Dermis blood vessel endothelial cell (primary cell): ENCODE measurements at places on chromosomes 5 and 9. TPM values are rescaled to one million over a fixed set of nuclear protein-coding genes. Genes with fewer than 3 reads are reported as not detected.

Gene HBEGF
- total RNA-seq, result 30.6 and 33.4 TPM in 2 replicates

Gene FPGS
- total RNA-seq, result 64.2 and 93.8 TPM in 2 replicates

Gene INSL4
- total RNA-seq, result not detected in 2 replicates

Gene SHISAL2B
- total RNA-seq, result not detected in 2 replicates

Gene NMUR2
- not detected in 2 replicates for total RNA-seq

Gene C9orf153
- 0.14 TPM in 1 of 2 replicates, not detected in the other for total RNA-seq

Gene REEP2
- total RNA-seq, result 0.68 and 1.5 TPM in 2 replicates

Gene ENTPD2
- not detected in 2 replicates for total RNA-seq

Gene SLC6A18
- not detected in 2 replicates for total RNA-seq

Gene SQSTM1
- total RNA-seq, result 644 and 1,006 TPM in 2 replicates

GRCh38 chr9:37968228-37968701 lies 64.3 kb upstream of the SLC25A51 start:
- peak; percentile 30 for DNase-seq

DNA sequence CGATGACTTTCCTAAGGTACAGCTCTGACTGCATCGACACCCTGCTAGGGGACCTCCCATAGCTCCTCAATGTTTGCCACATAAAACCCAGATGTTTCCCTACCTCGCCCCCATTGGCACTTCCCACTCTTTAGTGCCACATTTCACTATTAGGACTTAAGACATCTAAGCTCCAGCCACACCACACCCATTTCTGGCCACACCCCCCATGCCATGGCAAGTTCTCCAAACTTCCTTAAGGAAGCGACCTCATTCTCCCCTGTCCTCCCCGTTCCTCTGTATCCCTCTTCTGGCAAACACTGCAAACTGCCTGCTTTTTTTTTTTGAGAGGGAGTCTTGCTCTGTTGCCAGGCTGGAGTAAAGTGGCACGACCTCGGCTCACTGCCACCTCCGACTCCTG lies 62.9 kb downstream of the USP20 start:
- DNase-seq, result peak; percentile 50

DNA sequence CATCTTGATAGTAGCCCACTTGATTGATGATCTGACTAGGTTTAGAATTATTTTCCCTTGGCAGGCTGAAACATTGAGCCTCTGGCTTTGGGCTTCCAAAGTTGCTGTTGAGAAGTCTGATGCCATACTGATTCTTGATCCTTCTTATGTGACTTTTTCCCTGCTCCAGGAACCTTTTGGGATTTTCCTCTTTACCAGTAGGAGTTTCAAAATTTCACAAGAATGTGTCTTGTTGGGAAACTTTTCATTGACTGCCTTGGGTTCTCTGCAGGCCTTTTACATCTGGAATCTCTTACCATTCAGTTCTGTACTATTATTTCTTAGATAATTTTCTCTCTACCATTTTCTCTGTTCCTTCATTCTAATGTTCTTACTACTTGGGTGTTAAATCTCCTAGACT lies 20.0 kb downstream of the STC2 start:
- DNase-seq, result no peak

- no peak for DNase-seq
Measured at GRCh38 chr5:981456-981855, 27.1 kb upstream of the NKD2 start.

DNA sequence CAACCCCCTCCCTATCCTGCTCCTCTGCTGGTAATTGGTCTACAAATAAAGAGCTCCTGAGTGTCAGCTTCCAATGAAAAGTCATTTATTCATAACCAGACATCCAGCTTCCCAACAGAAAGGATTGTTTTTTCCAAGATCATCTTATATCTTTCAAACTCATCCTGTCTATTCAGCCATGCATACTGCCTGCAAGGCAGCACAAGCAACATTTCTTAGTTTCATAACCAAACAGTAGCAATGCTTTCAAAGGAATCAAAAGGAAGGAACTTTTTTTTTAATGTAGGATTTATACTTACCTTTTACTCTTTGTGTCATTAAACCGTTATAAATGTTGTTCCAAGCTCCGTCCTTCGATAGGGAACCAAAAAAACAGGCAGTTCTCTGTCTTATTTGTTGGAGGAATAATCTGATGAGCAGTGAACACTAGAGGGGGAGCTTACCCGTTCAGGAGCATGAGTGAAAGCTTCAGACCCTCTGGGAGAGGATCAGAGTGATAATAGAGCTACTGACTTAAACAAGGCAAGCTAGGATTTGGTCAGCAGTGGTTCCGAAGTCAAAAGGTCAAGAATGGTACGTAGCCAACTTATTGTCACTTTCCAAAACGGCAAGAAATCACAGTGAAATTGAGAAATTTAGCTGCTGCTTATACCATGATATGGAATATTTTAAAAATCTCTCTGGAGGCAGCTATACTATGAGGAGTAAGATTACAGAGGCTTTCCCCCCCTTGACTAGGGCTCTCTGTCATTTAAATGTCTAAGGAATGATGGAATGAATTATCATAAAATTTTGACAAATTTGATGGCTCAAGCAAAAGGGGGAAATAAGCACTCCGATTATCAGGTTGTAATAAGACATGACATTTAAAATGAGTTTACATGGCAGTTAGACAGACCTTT lies 892.9 kb downstream of the NR2F1-AS1 start:
- DNase-seq, result peak; percentile 54

DNA sequence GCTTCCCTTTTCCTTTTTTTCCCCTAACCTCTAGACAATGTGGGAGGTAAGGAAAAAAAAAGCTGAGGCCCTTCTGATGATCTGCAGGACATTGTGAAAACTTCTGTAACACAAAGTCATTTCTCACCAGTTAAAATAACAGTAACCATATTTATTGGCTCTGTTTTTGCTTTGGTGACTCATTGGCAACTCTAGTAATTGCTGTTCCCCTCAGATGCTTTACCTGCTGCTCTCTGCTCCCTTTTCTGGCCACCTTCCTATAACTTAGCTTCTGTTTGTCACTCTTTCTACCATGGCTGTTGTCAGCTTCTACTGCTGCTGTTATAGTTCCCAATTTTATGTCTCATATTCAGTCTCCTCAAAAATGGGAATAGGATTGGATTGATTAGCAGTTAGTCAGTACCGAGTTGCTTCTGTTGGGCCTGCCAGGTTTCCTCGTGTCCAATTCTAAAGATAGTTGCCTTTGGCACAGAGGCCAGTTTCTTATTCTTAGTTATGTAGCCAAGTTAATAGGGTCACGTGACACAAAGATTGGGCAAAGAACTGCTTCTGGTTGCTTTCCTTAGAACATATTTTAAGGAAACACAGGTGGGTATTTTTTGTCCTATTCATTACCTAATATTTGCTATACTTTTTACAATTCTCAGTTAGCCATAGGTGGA lies 16.8 kb downstream of the SCAMP1 start:
- DNase-seq, result peak; percentile 14

GRCh38 chr9:136939996-136940525 lies 4.5 kb downstream of the FBXW5 start:
- DNase-seq, result no peak

- no peak for DNase-seq
Measured at GRCh38 chr5:71522151-71522550, 65.0 kb upstream of the MCCC2 start.

DNA sequence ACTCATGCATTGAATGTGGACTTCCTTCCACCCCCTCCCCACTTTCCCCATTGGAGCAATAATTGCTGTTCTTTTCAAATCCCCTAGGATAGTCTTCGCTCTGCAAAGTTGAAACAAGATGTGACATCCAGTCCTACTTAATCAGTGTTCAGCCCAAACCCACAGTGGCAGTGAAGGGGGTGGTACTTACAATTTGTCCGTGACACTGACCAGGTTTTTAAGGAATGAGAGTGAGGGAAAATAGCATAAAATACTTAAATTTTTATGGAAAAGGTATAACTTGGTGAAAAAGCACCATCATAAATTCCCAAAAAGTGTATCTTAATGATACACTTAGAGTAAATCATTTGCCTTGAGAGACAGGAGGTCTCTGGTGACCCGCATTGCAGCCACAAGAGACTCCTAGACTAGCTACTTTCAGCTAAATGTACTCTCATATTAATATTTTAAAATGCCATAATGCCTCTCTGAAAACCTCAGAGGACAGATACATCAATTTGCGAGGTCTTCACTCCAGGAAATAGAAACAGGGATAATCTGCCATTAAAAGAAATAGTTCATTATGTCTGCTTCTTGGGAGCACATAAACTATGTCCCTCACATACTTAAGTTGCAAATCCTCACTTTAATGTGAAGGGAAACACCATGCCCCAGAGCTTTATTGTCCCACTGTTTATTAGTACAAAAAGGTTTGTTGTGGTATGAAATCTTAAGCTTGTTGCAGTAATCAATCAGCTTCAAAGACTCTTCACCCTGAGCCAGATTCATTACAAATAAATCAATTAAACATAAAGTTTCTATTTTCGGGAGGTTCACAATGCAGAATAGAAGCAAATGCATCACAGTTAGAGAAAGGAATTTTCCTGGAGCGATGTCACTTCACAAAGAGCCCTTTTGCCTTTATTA lies 343.6 kb upstream of the ISL1 start:
- DNase-seq, result no peak

DNA sequence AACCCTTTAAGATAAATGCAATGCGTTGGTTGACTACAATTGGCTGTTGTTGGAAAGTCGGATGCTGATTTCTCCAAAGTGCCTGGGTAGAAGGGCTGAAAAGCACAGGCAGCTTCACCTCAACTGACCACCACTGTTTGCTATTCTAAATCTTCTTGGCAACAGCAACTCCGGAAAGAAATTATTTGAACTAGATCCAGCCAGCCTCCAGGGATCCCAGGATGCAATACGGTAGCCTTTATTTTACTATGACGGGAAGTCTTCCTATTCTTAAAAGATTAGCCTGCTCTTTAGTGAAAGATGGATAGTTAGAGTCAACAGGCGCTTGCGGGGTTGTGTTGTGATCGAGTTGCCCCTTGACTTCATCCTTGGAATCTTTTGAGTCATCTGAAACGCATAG lies 78.6 kb upstream of the KLF9 start:
- DNase-seq, result peak; percentile 49

GRCh38 chr9:127611603-127611898 lies 526 bp upstream of the STXBP1 start:
- no peak for DNase-seq

- no peak for DNase-seq
Measured at GRCh38 chr5:130397132-130397531, 492.9 kb downstream of the CHSY3 start.

GRCh38 chr9:112647596-112647995 lies 70.3 kb downstream of the INIP start:
- no peak for DNase-seq

DNA sequence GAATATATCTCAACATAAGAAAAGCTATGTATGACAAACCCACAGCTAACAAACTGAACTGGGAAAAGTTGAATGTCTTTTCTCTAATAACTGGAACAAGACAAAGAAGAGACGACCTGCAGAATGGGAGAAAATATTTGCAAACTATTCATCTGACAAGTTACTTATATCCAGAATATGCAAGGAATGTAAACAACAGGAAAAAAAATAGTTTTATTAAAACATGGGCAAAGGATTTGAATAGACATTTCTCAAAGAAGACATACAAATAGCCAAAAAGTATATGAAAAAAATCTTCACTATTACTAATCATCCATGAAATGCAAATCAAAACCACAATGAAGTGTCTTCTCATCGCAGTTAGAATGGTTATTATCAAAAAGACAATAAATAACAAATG lies 181.7 kb upstream of the TLX3 start:
- DNase-seq, result no peak

DNA sequence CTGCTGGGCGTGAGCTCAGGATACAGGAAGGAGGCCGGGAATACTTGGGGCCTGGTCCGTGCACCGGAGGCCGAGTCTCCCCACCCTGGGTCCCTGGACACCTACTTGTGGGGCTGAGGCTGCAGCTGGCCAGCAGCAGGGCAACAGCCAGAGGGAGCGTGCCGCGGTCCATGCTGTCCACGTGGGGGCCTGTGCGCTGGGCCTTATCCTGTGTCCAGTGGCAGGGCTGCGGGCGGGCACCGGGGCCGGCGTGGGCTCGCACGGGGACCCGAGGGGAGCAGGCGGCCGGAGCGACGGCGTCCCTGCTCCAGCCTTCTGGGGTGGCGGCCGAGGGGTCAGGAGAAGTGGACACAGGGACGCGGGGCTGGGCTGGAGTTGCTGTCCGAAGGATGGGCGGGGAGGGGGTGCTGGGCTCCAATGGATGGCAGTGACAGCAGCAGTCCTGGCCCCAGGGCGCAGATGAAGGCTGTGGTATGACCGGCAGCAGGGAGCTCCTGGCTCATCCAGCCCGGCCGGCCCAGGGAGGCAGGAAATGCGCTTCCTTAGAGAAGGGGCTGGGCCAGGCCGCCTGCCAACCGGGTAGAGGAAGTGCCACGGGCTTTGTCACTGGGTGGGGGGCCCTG lies at the start of gene ENG:
TSS of gene ENG (minus strand) at position 475 of the 623 bp plus-strand sequence. CDS start at position 172, 303 bp downstream.
- peak; percentile 84 for DNase-seq

DNA sequence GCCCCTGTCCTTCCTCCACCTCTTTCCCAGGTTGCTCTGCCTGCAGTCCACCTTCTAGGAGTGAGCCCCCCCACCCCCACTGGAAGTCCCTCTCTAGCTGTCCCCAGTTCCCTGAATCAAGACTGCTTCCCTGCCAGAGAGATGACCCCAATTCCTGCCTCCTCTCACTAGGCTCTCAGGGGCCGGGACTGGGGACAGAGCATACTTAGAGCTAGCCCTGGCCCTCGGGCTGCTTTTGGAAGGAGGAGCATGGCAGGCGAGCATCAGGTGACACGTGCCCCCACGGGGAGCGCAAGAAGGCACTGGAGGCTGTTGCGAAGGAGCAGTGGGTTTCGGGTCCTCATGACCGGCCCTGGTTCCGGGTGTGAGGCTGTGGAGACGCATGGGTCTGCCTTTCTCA lies 9.7 kb downstream of the TRAF2 start:
- DNase-seq, result no peak

- DNase-seq, result no peak
Measured at GRCh38 chr5:67272453-67273130, 76.0 kb upstream of the CD180 start.

DNA sequence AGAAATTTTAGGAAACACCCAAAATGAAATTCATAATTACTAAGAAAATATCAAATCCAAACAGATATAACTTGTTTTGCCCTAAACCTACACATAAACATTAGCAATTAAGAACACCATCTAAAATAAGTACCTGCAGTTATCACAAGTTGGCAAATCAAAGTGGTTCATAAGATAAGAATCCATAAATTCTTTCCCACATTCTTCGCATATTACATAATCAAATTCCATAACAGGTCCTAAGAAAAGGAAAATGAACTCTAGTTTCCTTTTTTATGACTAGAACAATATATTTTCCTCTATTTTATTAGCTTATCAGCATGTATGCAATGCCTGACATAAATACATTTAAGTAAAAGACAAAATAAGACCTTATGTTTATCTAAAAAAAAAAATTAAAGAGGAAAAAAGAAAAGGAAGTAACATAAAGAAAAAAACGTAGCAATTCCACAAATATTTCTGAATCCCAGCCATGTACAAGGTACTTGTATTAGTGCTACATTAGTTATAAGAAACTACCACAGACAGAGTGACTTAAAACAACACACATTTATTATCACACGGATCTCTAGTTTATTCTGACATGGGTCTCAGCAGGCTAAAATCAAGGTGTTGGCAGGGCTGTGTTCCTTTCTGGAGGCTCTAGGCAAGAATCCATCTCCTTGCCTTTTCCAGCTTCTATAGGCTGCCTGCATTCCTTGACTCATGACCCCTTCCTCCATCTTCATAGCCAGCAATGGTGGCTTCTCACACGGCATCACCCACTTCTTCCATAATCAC lies 7.5 kb downstream of the XPA start:
- peak; percentile 79 for DNase-seq
